ENCODE measurements at places on chromosomes 4 and X.

GRCh38 chr4:5186271-5187064 is 135.2 kb downstream of the STK32B start:
- DNase-seq, result no peak

GRCh38 chrX:17459661-17460060 is 84.7 kb downstream of the NHS start:
- DNase-seq, result no peak

DNA sequence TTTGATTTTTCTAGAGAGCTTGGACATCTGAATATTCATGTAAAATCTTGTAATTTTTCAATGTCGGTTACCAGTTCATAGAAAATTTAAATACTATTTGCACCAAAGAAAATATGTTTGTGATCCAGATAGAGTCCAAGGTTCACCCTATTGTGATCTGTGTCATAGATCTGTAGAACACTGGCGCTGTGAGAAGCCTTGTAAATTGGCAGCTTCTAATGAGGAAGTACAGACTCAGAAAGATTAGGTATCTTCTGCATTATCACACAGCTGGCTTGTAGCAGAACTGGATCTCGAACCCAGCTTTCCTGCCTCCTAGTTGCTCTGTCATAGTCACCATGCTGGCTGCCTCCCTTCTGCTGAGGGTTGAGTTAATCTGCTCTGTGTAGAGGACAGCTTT is 106.5 kb upstream of the PAK3 start:
- DNase-seq, result no peak

DNA sequence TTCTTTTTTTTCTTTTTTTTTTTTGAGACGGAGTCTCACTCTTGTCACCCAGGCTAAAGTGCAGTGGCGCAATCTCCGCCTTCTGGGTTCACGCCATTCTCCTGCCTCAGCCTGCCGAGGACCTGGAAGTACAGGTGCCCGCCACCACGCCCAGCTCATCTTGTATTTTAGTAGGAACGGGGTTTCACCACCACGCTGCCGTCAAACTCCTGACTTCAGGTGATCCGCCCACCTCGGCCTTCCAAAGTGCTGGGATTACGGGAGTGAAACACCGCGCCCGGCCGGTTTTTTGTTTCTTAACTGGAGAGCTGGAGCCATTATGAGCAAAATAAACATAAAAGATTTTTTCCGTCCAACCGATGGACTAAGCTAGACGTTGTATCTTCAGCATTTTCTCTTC is 1.9 kb upstream of the WDR17 start:
- no peak for DNase-seq

GRCh38 chr4:81454499-81454898 is 17.2 kb downstream of the RASGEF1B start:
- no peak for DNase-seq

- DNase-seq, result no peak
These were observed 166.0 kb downstream of the FRMPD4 start for GRCh38 chrX:12304261-12304660.

- no peak for DNase-seq
These were observed 105.0 kb downstream of the PCDH7 start for GRCh38 chr4:30825008-30825770.

DNA sequence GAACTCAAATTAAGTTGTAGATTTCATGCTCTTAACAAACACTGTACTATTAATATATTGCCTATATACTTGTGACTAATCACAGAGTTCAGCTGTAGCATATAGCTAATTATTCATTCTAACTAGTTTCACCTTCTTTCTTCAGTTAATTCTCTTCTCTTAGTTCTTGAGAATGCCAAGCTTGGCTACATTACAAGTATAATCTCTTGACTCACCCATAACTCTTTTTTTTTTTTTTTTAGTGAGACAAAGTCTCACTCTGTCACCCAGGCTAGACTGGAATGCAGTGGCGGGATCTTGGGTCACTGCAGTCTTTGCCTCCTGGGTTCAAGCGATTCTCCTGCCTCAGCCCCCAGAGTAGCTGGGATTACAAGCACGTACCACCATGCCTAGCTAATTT is 5.4 kb downstream of the KLHL5 start:
- DNase-seq, result no peak

GRCh38 chr4:55488716-55489115 is 58.0 kb downstream of the CLOCK start:
- DNase-seq, result no peak

- no peak for DNase-seq
These were observed 404.8 kb downstream of the EPHA5 start for GRCh38 chr4:65265526-65265925.
